ENCODE measurements at places on chromosomes 6 and 20.
A peak's percentile ranks its signal among the peaks of the same experiment; 100 is the strongest.

DNA sequence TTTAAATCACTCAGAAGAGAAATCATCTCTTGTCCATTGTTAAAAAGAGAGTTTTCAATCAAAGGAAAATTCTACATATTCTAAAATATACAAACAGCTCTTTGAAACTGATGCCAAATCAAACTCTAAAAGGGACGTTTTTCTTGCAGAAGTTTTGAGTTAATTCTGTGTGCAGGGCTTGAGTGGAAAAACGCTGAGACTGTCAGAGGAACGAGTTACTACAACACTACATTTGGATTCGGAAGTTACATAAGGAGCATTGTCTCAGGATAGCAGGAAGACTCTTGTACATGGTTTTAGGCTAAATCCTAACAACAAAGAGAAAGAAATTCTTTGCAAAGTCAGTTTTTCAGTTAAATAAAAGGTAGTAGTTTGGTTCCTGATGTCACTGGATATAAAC, 155.7 kb upstream of the SUPT3H start:
- no peak for DNase-seq

DNA sequence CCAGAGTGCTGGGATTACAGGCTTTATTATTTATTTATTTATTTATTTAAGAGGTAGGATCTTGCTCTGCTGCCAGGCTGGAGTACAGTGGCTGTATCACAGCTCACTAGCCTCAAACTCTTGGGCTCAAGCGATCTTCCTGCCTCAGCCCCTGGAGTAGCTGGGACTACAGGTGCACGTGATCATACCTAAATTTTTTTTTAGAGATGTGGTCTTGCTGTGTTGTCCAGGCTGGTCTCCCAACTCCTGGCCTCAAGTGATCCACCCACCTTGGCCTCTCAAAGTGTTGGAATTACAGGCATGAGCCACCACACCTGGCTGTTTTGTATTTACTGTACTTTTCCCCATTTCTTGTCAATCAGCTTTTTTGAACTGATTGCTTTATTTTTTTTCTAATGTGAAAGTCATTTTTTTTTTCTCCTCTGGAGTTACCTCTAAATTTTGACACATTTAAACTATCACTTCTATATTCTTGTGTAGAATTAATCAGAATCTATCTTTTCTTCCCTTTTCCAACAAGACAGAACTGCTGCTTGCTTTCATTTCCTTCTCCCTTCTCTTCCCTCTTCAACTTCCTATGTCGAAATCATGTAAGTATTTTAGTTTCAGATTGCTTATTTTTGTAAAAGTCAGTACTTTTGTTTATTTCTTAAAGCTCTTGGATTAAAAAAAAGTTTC, 12.0 kb downstream of the PANK2 start:
- no peak for DNase-seq

DNA sequence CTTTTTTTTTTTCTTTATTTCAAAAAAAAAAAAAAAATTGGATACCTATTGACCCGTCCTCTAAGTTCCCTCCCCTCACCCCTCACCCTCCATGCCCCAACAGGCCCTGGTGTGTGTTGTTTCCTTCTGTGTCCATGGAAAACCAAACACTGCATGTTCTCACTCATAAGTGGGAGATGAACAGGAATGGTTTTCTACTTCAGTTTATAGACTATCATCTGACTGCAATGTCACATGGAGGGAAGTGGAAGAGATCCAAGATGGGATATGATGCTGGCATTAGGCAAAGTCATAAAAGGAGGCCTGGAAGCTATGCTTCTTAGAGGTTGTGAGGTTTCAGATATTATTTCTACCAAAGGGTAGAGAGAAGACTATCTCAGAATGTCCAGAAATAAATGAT, 237.5 kb downstream of the MAFB start:
- DNase-seq: no peak

DNA sequence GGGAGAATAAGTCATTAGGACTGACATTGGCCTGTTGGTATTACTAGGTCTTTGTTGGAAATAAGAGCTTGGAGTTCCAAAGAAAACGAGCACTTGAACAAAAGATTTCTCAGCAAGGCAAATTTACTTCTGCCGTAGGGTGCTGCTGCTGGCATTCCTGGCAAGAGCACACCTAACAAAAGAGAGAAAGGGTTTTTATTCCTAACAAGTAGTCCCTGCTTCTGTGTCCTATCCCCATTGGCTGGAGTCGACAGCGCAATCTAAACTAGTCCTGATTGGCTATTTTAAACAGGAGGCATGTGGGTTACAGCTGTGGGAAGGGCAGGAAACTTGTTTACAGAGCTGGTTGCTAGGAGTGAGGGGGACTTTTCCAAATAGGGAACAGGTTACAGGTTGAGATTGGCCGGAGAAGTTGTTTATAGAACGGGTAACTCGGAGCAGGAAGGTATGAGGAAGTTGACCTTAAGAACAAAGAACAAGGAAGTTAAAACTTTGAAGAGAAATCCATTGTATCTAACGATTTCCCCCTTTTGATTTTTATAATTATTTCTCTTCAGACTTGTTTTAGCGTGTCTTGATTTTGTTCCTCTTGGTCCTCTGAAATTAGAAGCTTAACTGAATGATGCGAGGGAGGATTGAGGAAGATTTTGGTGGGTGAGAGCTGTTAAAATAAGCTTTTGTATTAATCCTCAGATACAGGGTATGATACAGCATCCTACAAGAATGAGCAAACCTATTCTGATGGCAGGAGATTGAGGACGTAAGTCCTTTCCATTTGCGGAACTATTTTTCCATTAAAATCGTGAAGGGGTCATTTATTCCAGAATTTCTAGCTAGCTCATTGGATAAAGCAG, 3.4 kb upstream of the ZNFX1 start:
- DNase-seq: peak; percentile 68

DNA sequence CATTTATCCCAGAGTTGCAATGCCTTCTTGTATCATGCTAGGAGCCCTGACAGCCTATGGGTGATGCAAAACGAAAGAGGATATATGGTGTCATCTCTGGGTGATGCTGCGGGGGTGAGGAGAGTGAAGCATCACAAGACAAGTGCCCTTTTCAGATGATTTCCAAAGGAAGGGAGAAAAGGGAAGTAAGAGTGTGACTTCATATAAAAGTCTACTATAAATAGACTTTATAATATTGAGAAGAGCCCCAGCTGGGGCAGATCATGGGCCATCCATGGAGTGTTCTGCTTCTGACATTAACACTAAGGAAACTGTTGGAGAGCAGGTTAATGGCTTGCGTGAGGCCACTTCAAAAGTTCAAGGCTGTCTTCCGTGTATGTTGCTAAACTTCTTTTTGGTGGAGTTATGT, 4.4 kb downstream of the CD83 start:
- DNase-seq: no peak

DNA sequence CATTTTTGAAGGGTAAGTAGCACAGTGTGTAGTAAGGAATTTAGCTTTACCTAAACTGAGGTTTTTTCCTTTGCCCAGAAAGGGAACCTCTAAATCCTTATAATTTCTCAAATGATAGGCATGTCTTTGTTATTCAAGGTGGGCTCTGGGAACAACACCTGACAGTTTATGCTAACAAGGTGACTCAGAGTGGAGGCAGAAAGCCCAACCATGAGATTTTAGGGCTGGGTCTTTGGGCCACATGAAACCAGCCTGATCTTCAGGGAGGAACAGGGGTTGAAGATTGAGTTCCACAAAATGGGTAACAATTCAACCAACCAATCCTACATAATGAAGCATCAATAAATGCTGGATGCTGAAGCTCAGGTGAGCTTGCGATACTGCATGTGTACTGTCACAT, 46.6 kb downstream of the PRSS35 start:
- no peak for DNase-seq

DNA sequence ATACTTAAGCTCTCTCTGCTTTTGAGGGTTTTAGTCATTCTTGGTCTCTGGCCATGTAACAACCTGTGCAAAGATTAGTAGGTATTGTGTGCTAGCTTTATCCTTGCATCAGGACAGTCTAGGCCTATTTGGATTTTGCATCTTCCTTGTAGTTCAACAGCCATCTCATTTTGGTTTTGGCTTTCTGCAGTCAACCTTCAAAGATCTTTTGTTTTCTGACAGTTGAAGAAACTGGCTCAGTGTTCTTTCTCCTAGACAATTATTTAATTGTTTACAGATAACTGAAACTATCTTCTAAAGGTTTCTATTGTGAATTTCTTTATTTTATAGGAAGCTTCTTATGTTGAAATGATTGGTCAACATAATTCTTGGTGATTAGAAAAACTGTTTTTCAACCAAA, 307.5 kb downstream of the CDKAL1 start:
- no peak for DNase-seq

GRCh38 chr6:141513830-141514229, 618.9 kb upstream of the GJE1 start:
- DNase-seq: peak; percentile 14

DNA sequence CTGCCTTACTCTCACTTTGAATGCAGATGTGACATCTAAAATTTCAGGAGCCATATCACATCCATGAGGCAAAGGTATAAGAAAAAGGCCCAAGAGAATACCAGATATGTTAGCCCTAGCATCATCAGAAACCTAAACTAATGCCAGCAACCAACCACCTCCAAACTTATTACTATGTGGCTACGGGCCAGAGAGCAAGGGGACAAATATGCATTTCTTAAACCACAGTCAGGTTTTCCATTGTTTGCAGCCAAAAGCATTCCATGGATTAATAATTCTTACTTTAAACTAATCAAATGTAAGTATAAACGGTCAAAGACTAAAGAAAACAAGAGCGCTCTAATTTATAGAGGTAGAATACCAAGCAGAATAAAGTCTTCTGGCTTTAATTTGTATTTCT, 84.7 kb downstream of the TASP1 start:
- no peak for DNase-seq

GRCh38 chr6:49151957-49152356, 311.1 kb downstream of the MMUT start:
- DNase-seq: no peak

DNA sequence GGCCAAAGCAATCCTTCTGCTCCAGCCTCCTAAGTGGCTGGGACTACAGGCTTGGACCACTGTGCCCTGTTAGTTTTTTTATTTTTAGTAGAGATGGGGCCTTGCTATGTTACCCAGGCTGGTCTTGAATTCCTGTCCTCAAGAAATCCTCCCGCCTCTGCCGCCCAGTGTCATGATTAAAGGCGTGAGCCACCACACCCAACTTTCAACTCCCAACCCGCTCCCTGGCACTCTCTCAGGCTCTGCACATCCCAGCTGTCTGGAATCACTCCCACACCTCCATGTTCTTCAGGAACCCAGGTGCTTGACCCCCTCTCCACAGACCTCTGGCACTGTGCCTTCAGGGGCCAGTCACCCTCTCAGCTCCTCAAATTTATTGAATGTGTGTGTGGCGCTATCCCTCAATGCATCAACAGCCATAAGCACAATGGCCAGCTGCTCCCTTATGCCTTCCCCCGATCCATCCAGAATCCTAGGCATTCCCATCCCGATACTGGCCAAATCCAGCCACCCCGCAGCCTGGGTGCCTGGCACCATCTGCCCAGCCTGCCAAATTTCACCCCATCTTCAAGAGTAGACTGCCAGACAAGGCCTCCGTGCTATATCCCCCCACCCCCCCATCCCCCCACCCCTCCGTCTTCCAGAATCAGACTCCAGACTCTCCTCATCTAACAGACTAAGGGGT, 647 bp upstream of the POU5F1 start:
- no peak for DNase-seq

DNA sequence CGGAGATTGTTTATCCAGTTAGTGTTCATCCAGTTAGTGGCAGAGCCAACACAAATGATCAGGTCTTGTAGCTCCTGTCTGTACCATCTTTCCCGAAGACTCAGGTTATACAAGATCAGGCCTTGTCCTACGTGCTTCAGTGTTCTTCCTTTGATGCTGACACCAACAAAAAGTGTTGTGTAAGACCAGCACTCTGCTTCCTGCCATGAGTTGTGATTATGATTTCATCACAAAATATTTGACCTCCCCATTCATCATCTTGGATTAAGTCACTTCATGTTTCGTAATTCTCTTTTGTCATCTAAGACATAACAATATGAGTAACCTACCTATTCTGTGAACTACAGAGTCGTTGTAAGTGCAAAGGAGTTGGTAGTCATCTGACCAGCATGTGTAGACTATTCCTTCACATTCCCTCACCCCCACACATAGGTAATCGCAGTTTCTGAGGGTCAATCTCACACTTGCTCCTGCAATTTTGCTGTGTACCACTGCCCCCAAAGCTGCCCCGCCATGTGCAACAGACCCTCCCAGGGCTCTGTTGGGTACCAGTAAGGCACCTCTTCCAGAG, 135.6 kb upstream of the SLC22A23 start:
- DNase-seq: peak; percentile 56

DNA sequence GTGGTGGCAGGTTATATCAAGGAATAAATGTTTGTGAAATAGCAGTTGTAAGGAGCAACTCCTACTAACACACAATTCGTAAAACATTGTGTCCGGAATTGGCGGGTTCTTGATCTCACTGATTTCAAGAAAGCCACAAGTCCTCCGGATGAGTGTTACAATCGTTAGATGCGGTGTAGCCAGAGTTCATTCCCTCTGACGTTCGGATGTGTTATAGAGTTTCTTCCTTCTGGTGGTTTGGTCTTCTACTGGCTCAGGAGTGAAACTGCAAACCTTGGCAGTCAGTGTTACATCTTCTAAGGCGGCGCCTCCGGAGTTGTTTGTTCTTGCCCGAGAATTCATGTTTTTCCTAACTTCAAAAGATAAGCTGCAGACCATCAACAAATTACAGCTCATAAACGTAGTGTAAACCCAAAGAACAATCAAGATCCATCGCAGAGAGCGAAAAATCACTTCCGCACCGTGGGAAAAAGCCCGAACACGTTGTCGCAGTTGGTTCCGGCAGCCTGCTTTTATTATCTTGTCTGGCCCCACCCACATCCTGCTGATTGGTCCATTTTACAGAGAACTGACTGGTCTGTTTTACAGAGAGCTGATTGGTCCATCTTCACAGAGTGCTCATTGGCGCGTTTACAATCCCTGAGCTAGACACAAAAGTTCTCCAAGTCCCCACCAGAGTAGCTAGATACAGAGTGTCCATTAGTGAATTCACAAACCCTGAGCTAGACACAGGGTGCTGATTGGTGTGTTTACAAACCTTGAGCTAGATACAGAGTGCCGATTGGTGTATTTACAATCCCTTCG, 58.2 kb downstream of the TRIM27 start:
- peak; percentile 6 for DNase-seq
